ENCODE measurements at places on chromosomes 6 and 20.
A peak's percentile ranks its signal among the peaks of the same experiment; 100 is the strongest.

- peak; percentile 88 for DNase-seq
Observed at GRCh38 chr6:27867051-27867944, 44.9 kb downstream of the OR2B2 start.

DNA sequence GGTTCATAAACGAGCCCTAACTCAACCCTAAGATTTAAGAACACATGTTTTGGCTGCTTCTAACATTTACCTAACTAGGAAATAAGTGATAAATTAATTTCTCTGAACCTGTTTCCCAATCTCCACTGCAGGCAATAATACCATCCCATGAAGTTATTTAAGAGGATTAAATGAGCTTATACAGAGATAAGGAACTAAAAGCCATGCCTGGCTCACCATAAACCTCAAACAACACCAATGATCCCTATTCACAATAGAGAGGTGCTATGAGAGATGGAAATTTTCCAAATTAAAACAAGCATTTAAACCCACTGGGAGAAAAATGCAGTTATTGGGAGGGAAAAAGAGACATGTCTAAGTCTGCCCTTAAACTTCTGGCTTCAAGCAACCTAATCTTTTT lies 33.9 kb upstream of the KLHL31 start:
- DNase-seq = no peak

GRCh38 chr6:161079566-161080262 lies 88.1 kb downstream of the MAP3K4 start:
- DNase-seq = no peak

DNA sequence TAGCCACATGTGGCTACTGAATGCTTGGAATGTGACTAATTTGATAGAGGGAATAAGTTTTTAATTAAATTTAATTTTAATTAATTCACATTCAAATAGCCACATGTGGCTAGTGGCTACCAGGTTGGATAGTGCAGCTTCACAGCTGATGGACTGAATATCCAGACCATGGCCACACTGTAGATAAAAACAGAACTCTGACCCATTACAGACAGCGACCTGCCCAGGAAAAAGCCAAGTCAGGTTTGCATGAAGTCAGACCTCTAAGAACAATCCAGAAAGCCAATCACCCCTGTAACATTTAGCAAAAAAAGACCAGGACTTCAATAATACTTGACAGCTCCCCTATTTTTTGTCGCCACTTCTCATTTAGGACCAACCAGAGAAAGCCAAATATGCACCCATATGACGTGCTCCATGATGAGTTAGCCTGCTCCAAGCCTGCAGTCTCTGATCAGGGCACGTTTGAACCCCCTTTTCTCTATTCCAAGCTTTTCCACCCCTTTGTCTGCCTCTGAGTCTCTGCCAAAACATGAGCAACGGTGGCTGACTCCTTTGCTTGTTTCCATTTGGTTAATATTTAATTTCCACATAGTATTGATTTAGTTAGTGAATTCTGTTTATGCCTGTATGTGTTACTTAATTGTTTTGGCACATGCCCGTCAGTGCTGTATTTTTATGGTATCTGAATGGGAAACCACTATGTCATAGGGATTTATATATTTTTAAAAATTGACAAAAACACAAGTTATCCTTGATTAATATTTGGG lies 636.3 kb downstream of the UTRN start:
- no peak for DNase-seq

DNA sequence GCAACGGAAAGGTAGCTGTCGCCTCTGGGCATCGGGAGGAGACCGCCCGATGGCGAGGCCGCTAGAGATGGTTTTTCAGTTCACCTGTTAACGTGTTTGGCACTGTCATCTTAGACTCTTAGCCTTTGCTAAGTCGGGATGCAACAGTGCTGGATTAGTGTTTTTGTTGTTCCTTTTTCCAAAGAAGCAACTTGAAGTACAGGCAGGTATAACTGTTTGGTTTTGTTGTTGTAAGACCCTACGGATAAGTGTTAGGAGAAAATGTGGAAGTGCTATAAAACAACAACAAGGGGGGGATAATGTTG lies 723 bp downstream of the MANEA start:
- DNase-seq = no peak

- peak; percentile 71 for DNase-seq
Observed at GRCh38 chr20:37627060-37627766, 66.6 kb upstream of the CTNNBL1 start.

DNA sequence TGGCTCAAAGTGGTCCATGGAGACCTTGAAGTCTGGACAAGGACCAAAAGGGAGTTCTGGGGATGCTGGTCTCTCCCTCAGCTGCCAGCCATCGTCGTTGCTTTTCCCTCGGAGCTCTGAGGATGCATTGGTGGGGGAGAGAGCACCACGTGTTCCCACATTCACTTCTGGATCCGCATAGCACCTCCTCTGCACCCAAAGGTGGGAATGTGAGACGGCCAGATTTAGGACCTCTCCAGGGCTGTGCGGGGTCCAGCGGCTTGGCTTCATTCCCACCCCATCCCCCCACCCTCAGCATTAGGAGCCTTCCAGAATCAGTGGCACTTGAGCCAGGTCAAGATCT lies 1.1 kb downstream of the EPB41L1 start:
- DNase-seq = no peak

- no peak for DNase-seq
Observed at GRCh38 chr6:122400121-122400450, 634 bp downstream of the HSF2 start.

GRCh38 chr6:89212472-89212871 lies 4.7 kb downstream of the GABRR1 start:
- DNase-seq = no peak

DNA sequence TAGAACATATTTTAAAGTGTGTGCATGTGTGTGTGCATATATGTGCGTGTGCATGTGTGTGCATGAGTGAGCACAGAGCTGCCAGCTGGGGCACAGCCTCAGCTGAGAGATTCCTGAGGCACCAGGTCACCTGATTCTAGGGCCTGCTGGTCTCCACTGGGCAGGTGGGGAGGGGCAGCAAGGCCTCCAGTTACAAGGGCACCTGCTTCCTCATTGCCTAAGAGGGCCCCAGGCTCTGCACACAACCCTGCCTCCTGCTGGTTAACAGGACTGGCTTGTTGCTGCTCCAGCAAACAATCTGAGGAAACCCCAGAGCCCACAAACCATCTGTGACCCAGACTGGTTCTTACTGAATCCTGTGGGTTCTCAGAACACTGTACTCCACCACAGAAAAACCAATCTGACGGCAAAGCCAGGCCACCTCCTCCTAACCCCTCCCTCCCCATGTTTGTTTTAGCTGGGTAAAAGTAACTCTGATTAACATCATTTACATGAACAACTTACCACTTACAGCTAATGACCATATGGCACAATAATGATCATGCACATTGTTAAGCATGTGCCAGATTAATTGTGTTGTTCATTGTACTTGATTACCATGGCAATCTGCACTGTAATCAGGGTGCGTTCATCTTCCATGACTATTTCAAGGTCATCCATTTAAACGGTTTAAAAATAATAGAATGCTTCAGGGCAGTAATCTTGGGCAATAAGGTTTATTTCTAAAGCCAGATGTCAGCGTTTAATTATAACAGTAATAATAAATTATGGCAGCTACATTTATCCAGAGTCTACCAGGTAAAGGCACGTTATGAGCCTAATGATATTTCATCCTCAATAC lies 23.1 kb upstream of the UBE2J1 start:
- peak; percentile 84 for DNase-seq

GRCh38 chr6:131510094-131510493 lies 62.9 kb upstream of the ARG1 start:
- DNase-seq = no peak

DNA sequence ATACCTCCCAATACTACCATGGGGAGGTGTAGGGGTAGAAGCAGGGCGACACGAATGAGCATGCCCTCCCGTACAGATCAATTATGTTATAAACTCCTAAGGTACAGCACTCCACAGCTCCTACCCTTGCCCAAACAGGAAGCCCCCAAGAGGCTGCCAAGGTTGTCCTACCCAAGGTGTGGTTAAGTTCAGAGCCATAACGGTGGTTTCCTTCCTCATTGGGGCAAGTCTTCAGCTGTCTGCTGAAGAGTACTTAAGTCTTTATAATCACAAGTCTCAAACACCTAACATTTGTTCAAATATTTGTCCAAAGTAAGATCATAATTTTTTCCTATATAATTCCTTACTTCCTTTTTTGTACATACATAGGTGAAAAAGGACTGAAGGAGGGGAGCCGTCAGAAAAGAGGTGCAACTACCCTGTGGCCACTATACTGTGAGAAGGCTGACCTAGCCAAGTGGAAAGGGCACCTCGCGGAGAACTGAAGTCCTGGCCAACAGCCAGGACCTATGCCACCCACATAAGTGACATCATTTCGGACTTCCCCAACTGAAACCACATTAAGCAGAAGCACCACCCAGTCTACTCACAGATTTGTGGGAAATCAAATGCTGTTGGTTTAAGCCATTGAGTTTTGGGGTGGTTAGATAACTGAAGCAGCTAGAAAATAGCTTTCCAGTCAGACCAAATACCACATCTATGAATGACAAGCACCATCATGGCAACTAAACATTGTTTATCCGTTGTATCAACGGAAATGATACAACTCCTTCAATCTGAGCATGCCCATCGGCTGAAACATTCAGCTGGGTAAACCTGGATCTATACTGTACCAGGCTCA lies 2.9 kb upstream of the RAB22A start:
- DNase-seq = peak; percentile 79

GRCh38 chr6:108958900-108959770 lies 110.9 kb downstream of the ARMC2 start:
- DNase-seq = no peak

DNA sequence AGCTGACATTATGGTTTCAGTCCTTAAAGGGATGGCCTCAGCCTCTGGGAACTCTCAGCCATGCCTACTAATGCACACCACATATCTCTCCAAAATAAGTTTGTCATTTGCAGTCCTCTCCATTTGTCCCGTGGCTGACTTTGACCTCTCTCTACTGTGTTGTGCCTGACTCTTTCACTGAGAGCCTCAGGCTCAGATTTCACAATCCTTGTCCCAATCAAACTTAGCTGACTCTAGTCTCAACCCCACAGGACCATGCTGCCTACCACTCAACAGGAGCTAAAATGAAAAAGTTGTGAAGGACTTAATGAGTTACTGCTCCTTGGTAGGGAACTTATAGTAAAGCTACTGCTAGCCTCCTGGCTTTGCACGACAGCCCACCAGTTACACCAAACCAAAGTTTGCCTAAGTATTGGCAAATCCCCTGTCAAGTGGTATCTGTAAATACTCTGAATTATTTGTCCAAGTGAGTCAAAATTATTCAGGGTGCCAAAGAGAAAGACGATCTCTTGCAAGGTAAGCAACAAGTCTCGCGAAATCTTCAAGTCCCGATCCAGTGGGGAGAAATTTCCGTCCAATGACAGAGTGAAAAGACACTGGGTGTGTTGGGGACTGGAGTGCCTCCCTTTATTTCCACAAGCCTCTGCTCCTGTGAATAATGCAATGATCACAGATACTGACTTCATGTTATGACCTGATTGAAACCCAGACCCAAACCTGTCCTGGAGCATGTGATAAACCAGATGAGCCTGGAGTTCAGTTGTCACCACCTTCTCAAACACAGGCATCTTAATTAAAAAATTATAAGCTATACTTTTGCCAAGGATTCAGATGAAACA lies 124.4 kb upstream of the FOXQ1 start:
- no peak for DNase-seq

DNA sequence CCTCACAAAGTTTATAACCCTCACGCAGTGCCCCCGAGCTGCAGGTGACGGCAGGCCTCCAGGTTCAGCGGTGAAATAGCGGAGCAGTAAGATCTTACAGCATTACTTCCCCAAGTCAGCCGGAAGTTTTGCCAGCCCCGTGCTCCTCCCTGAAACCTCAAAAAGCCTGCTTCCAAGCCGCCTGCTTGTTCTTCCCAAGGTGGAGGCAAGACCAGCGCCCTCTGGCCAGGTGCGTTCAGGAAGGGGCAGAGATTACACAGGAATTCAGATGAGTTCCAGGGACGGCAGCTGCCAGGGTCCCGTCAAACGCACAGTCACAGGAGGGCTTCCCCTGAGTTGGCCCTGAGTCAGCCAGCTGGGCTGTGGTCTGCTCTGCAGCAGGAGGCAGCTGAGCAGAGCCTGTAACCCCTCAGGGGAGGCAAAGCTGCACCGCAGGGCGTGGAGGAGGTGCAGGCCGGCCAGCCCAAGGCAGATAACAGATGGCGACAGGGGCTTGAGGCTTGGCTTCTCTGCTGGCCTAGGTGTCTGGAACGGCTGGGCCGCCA lies 124.1 kb upstream of the RPS6KA2 start:
- DNase-seq = no peak

DNA sequence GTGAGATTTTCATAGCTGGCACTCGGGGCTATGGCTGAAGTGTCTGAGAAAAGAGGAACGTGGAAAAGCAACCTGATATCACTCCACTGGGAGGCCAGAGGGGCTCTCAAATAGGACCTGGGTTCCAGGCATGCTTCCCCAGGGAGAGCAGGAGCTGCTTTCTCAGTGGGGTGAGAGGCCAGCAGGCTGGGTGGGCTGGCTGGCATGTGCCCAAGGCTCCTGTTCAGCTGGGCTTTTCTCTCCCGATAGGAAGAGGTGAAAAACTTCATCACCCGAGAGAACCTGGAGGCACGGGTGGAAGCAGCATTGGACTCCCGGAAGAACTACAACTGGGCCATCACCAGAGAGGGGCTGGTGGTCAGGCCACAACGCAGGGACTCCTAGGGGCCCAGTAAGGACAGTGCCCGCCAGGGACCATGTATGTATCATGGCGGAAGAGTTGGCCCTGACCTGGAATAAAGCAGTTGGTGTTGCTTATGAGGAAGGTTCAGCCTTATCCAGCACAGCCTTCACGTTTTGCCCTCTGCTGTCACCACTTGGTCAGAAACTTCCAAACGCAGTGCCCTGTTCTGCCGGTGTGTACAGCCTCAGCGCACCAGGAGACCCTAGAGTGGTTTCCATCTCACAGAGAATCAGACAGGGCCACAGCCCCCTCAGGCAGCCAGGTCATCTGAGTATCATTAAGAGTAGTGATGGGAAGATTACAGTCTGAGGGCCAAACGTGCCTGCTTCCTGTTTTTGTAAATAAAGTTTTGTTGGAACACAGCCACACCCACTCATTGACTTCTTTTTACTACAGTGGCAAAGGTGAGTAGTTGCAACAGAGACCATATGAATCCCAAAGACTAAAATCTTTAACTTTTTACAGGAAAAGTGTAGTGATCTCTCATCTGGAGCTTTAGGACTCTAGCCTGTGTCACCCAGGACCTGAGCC lies 1.9 kb downstream of the MRPS26 start:
- DNase-seq = no peak

- no peak for DNase-seq
Observed at GRCh38 chr6:14762077-14762476, 483.8 kb upstream of the JARID2 start.
